ENCODE measurements at places on chromosomes 3 and 15.

DNA sequence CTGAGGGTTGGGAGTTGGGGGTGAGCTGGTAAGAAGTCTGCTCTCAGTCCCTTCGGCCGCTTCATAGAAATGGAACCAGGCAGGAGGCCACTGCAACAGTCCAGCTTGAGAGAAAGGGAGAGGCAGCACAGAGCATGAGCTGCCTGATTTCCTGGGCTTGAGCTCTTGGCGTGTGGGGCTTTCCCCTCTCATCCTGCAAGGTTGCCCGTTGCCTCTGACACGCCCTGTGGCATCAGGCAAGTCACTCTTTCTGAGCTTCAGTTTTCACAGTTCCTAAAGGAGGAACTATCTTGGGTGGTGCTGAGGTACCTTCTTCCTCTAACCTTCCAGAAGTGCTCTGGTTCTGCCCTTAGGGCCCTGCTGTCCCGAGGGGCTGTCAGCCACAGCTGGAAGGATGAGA is 4.9 kb downstream of the MESP2 start:
- no peak for DNase-seq

DNA sequence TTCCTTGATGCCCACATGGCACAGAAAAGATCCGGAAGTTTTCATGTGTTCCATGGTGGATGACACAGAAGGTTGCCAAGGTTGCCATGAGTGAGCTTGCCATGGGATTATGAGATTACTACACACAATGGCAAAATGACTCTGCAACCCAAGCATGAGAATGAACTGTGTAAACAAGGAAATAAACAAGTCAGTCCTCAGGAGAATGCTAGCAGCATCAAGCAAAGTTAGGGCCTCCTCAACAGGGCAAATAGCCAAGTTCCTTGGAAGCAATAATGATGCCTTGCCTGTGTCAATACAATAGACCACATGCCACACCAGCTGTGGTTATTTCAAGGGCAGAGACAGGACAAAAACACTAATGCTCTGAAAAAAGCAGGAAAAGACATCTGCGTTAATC is 41.8 kb downstream of the AQR start:
- no peak for DNase-seq

DNA sequence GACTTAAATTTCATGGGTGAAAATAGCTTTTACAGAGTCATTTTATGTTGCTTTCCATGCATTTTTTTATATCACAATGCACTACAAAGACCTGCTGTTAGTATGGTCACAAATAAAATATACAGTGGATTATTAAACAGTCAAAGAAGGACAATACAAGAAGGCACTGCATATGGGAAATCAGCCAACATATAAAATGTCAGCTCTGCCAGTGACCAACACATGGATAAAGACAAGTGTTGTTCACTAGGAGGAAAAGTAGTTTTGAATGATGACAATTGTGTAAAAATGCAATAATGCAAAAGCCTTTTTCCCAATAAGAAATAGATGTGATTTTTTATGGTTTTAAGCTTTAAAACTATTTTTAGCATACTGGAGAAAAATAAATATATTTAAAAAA is 425.3 kb upstream of the CBLB start:
- no peak for DNase-seq

DNA sequence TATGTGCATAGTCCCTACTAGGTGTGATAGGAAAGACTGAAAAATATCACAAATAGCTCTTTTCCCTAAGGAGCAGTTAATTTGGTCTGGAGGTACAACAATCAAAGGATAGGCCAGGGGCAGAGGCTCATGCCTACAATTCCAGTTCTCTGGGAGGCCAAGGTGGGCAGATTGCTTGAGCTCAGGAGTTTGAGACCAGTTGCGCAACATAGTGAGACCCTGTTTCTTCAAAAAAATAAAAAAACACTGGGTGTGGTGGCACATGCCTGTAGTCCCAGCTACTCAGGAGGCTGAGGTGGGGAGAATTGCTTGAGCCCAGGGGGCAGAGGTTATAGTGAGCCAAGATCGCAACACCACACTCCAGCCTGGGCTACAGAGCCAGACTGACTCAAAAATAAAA is 30.2 kb upstream of the BHLHE40 start:
- DNase-seq, result no peak

- DNase-seq, result no peak
Measured at GRCh38 chr3:188518835-188519452, 365.0 kb downstream of the LPP start.

- DNase-seq, result no peak
Measured at GRCh38 chr15:63465104-63465503, 39.3 kb upstream of the USP3 start.

DNA sequence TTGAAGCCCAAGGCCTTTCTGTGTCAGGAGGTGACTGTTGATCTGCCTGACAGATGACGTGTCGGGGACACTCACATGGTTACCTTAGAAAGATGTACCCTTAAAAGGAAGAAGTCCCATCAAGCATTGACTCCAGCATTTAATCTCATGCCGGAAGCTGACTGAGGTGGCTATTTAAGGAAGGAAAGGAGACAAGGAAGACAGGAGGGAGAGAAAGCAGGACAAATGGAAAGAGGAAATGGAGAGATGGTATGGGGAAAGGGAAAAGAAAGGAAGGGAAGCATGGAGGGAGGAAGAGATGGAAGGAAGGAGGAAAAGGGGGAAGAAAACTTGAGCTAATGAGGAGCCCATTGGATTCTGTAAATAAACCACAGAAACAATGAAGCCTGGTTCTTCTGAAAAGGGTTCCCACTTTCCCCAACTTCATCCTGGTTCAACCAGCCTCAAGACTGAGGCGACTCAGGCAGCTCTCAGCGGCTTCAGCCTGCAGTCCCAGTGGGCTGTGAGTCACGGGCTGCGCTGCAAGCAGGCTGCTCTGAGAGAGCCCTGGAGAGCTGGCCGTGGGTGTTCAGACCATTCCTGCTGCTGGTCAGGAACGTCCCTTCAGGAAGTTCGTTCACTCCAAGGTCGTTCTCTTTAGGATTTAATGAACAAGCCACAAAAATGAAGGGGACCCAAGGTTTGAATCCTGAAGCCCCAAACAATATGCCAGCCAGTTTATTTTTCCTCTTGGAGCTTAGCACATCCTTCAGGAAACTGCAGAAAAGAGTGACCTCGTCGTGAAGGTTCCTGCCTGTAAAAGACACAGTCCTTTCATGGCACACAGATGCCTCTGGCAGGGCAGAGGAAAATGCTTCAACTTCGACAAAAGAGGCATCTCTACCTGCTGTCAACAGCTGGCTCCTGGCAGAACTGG is 69.6 kb upstream of the THBS1 start:
- no peak for DNase-seq

DNA sequence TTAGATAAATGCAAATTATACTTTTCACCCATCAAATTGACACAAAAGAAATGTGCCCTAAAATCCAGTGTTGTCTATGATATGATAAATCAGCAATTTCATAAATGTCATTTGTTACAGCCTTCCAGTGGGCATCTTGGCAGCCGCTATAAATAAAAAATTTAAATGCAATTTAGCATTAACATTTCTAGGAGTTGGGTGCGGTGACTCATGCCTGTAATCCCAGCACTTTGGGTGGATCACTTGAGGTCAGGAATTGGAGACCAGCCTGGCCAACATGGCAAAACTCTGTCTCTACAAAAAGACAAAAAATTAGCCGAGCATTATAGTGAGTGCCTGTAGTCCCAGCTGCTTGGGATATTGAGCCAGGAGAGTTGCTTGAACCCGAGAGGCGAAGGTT is 65.9 kb upstream of the POMGNT2 start:
- DNase-seq, result no peak

DNA sequence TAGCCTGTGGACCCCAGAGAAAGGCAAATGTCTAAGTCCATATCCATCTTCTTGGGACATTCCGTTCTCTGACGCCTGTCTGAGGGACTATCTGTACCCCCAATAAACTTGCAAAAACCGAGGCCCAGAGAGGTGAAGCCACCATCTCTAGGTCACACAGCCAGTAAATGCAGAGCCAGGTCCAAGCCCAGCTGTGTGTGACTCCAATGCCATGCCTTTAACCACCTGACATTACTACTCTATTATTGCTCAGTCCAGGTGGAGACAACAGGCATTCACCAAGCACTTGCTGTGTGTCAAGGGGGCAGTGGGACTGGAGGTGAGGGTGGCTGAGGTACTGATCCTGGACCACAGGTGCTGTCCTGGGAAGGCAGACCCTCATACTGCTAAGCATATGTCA is 25.4 kb downstream of the CYP8B1 start:
- DNase-seq, result no peak

GRCh38 chr15:59364248-59364647 is 8.4 kb downstream of the MYO1E start:
- DNase-seq, result no peak

DNA sequence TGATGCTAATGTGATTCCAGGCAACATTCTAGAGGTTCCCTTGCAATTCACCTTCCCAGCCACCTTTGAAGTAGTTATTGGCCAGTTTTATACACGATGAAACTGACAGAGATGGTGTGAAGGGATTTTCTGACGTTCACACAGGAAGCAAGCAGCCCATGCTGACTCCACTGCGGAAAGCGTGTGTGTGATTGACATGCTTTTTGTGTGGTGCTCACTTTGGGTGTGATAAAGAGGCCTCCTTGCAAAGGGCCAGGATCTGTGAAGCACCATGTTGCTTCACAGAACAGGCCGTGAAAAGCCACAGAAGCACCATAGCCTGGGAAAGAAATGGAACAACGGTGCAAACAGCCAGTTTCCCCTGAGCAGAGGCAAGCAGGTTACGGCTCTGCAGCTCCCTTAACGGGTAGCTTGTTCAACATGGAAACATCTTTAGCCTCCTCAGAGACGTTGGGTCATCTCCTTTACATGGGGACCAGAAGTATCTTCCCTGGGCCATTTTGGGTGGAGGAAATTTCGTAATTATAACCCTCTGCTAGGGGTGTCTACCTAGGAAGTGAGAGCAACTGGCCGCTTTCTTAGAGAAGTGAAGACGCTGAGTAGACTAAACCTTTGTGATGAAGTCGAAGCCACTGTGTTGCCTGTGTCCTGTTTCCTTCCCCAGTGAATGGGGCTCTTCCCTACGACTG is 108.5 kb downstream of the APBA2 start:
- DNase-seq, result no peak

DNA sequence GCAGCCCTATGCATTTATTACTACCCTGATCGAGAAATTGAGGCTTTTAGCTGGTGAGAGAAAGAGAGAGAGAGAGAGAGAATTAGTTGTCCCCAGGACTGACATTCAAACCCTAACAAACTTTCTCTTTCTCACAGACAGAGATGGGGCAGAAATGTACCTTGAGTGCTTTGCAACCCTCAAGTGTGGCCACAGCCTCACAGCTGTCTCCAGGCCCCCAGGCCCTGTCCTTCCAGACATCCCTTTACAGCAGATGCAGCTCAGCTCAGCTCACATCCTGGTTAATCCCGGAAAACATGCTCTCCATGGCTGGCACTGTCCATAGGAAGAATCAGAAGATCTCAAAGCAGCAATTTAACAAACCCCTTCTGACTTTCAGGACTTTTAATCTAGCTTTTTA is 67.6 kb downstream of the DCLK3 start:
- no peak for DNase-seq

- no peak for DNase-seq
Measured at GRCh38 chr3:19183584-19183983, 35.3 kb downstream of the KCNH8 start.

GRCh38 chr3:178302966-178303930 is 233.0 kb upstream of the KCNMB2 start:
- DNase-seq, result no peak

DNA sequence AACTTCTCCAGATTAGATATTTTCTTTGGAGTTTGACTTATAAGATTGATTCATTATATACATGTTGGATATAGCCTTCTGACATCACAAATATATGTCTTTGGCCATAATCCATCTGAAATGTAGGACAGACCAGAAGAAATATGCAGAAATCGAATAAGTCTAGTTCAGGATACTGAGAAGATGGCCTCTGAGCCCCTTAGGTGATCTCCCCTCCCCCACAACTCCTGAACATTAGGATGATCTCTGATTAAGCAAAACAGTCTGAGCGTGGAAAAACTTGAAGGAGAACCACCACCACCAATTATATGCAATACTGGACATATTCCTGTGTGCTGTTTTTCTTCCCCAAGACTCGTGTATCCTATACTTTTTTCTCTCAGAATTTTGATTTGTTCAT is 3.2 kb downstream of the SETD5 start:
- no peak for DNase-seq

DNA sequence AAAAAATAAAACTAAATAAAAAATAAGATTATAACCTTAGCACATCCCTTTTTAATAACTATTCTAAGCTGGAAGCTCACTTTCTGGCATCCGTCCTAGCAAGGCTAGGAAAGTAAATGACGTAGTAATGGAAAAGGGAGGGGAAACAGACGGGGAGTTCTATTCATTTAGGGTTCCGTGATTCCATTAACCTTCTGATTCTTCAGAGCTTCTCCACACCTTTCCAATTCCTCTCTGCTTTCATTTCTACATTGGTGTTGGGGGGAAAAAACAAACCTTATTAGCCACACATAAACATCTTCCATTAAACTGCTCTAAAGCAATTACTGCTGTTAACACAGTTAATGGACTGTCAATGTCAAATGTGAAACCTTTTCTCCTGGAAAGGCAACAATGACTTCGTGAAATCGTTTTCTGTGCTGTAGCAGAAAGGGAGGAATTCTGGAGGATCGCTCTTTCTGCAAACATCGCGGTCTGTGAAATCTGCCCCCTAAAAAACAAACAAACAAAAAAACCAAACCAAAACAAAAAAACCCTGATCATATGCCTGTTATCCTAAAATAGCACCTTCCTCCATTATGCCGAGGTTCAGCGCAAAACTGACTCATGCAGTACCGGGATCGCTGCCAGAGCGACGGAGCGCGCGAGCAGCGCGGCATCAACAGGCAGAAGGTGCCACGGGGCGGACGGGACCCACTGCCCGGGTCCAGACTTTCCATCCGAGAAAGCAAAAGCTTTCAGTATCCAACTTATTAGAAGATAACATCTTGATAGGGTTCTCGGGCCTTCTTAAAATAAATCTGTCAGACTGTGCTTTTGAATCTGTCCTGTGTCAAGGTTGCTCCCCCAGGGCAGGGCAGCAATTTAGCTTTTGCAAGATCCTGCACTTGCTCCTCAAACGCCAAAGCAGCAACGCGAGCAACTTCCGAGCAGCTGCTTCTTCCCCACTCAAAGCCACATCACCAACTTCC is 156.2 kb downstream of the FGF12 start:
- no peak for DNase-seq

GRCh38 chr3:122676759-122677158 is 3.9 kb upstream of the PARP14 start:
- no peak for DNase-seq

DNA sequence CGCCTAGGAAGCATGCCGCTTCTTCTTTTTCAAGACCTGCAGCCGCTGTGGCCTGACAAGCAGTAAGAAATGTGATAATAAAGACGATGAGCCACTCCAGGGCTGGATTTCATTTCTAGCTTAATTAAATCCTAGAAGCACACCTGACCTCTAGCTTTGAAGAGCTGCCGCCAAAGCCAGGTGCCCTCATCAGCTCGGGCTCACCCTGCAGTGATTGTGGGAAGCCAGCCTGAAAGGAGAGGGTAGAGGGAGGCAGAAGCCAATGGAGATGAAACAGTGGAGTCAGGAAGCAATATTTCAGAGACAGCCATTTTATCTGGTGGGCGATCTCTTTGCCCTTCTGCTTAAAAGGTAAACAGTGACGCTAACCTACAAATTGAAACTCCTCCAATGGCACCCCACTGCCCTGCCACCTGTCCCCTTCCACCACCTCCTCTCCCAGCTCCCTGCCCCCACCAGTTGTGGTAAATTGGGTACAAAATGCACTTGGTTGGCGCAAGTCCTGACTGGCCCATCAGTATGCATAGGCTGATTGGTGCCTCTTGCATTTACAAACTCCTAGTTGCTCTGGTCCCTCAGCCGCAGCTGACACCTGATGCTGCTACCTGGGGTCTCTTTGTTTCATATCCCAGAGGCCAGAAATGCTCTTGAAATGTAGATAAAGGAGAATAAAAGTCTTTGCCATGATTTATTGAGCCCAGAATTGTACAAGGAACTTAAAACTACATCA is 385.3 kb downstream of the PDCD6IP start:
- no peak for DNase-seq

All from cortex of kidney (tissue), 1 donor.